ENCODE measurements at places on chromosomes 16 and 17.

GRCh38 chr16:65697521-65697920, 575.7 kb upstream of the CDH11 start:
- DNase-seq, result no peak

DNA sequence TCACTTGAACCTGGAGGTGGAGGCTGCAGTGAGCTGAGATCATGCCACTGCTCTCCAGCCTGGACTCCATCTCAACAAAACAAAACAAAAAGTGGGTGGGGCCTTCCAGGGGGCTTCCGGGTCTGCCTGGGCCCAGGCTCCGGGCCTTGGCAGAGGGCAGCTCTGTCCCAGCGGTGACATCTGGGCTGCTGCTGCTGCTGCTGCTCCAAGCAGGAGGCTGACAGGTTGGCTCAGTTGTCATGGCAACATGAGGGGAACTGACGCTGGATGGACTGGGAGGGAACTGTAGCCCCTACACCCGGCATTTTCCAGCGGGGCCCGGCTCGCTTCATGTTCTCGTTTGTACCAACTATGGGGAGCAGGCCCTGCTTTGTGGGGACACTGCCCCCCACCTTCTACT, 4.0 kb downstream of the BAIAP3 start:
- DNase-seq, result no peak

DNA sequence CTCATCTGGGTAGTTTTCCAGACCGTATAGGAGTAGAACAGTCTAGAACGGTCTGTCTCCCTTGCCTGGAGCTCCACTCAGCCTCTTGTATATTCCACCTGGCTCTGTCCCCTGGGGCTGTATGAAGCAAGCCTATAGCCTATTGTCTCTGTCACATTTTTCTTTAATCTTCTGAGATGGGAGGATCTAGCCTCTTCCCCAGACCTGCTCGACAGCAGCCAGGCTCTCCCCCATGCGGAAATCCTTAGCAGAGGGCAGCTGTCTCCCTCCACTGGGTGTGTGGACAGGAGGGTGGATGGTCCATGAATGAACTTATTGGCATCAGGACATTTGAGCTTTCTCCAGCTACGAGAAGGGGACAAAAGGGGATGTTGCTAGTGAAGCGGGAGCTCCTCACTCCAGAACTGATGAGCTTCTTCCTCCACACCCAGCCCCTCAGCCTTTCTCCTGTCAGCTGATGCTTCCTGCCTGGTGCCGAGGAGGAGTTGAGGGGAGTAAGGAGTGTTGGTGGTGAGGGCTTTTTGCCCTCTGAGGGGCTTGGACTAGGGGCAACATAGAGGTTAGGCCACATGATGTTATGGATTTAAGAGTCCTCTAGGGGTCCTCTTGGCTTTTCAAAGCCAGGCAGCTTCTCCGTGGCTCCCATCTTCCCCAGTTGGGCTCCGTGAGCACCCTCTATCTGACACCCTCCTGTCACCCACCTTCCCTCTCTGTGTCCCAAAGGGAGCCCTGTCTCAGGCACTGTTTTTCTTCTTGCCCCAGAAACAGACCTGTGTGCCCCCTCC, 28.0 kb downstream of the ARHGAP23 start:
- no peak for DNase-seq

DNA sequence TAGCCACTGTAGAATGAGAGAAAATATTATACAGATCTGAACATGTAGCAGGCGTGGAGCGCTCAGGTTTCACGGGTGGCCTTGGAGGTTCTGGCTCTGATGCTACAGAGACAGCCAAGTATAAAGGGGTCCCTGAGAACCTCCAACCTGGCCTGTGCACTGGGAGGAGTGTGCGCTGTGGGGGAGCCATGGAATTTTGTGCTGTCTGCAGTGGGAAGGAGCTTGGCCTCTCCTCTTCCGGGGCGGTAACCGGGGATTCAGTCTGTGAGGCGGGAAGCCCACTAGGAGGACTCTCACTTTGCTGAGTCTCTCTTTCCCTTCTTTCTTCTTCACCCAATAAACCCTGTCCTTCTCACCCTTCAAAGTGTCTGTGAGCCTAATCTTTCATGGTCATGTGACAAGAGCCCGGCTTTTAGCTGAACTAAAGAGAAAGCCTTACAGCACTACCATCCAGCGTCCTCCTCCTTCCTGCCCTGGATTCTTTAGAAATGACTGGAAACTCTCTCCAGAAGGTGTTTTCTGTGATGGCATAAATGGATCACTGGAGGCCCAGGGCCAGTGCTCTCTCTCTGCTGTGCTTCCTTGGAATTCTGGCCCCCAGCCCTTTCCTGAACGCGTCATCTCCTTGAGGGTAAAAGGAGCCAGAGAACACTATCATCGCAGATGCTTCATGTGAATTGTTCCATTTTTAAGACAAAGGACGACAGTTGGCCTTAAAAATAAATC, 232.1 kb upstream of the CACNG5 start:
- no peak for DNase-seq

- DNase-seq, result peak; percentile 85
These were observed at the start of gene NKD1 for GRCh38 chr16:50548125-50548908. NKD1 (plus strand) TSS chr16:50548396; CDS start chr16:50548554, 158 bp downstream.

- no peak for DNase-seq
These were observed 18.2 kb downstream of the MYH8 start for GRCh38 chr17:10403589-10403988.

GRCh38 chr17:58172369-58173071, 5.7 kb downstream of the OR4D2 start:
- no peak for DNase-seq

GRCh38 chr17:80212962-80213642, 7.0 kb downstream of the SGSH start:
- DNase-seq, result no peak

GRCh38 chr16:8631373-8631772, 9.9 kb downstream of the METTL22 start:
- DNase-seq, result no peak

GRCh38 chr17:31475378-31476162, 84.1 kb downstream of the RAB11FIP4 start:
- DNase-seq, result no peak

DNA sequence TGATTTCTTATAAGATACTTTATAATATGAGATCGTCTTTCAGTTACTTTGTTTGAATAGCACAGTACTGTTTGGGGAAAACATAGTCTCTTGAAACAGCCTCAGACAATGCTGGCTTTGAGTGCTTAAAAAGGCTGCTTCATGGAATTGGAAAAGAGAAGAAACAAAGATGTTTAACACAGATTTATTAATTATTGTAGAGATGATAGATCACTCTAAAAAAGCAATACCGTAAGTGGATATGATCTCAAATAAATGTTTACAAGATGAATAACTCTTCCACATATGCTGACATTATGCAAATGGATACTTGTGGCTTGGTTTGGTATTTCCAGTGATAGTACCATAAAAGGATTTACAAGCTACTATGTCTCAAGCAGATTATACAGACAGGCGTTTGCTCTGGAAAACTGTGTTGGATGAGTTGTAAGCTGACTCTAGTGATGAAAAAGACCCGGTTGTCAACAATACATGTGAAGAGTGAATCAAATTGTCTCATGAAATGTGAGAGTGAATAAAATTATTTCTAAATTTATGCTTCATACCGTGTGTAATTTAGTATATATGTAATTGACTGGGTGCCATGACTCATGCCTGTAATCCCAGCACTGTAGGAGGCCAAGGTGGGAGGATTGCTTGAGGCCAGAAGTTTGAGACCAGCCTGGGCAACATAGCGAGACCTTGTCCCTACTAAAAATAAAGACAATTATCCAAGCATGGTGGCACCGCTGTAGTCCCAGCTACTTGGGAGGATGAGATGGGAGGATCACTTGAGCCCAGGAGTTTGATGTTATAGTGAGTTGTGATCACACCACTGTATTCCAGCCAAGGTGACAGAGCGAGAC, 105.4 kb downstream of the FTO start:
- DNase-seq, result no peak

DNA sequence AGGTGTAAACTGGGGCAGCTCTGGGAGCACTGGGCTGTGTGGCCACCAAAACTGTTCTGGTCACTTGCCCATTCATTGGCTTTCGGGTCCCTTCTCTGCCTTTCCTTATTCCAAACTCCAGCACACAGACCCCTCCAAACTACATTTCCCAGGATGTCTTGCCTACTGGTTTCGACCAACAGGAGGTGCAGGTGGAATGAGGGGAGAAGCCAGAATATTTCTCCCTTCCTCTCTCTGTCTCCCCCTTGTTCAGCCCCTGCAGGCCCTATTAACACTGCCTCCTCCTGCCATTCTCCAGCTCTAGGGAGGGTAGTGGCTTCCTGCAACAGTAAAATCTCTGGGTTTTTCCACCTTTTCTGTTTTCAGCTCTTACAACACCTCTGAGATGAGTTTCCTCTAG, 13.2 kb upstream of the NAGPA start:
- DNase-seq, result no peak

- DNase-seq, result no peak
These were observed 14.6 kb upstream of the MED9 start for GRCh38 chr17:17462048-17462824.

GRCh38 chr16:85401370-85401916, 211.7 kb upstream of the GSE1 start:
- peak; percentile 9 for DNase-seq

DNA sequence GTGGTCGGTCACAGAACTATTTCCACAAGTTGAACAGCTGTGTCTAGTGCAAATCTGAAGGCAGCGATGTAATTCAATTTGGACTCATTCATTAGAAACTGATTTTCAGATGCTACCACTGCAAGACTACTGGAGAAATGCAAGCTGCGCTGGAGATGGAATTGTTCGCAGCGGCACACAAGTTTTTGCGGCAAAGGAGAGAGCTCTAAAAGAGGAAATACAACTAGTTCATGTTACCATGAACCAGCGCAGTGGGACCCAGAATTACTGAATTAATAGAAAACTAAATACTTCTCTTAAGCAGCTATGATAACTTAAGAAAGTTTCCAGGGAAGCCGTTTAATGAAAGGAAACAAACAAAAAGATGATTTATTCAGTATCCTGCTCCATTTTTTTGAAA, 1.9 kb downstream of the CREBBP start:
- DNase-seq, result no peak

- no peak for DNase-seq
These were observed 13.7 kb upstream of the CDC42EP4 start for GRCh38 chr17:73325527-73325842.

DNA sequence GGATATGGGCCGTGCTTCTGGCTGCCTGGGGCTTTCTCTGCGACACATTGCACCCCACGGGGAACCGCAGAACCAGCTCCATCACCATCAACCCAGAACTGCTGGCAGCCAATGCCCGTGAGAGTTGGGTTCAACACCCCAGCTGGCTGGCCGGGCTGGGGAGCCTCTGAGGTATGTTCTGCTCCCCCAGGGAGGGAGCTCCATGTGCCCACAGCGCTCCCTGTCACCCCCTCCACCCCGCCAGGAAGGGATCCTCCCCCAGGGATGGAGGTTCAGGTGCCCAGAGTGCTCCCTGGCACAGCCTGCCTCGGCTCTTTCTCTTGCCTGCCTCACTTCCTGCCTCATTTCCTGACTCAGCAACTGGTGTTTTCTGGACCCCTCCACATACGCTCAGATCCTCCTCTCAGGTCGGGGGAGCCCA, 24.2 kb upstream of the MPRIP start:
- DNase-seq, result no peak

DNA sequence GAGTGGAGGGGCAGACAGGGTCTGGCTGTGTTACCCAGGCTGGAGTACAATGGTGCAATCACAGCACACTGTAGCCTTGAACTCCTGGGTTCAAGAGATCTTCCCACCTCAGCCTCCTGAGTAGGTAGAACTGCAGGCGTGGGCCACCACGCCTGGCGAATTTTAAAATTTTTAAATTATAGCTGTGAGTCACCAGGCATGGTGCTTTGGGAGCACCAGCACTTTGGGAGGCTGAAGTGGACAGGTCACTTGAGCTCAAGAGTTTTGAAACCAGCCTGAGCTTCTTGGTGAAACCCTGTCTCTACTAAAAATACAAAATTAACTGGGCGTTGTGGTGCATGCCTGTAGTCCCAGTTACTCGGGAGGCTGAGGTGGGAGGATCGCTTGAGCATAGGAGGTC, 114.0 kb downstream of the CHD9 start:
- DNase-seq, result no peak

- no peak for DNase-seq
These were observed 235.7 kb upstream of the SDK2 start for GRCh38 chr17:73879987-73880386.

- no peak for DNase-seq
These were observed 46.6 kb upstream of the GRIN2A start for GRCh38 chr16:10228779-10229178.

DNA sequence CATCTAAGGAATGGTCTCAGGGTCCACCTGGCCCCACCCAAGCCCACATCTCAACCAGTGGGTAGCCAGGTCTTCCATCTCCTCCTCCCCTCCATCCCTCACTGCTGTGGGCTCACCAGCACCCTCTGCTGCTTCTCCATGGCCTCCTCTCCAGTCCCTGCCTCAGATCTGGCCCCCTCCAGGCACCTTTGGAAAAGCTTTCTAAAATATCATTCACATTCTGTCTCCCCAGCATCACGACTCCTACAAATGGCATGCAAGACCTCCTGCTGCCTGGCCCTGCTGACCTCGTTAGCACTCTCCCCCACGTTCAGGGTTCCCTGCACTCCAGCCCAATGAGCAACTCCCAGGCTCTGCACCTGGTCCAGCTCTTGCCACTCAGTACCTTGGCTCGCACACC, 13.7 kb downstream of the GLP2R start:
- no peak for DNase-seq

DNA sequence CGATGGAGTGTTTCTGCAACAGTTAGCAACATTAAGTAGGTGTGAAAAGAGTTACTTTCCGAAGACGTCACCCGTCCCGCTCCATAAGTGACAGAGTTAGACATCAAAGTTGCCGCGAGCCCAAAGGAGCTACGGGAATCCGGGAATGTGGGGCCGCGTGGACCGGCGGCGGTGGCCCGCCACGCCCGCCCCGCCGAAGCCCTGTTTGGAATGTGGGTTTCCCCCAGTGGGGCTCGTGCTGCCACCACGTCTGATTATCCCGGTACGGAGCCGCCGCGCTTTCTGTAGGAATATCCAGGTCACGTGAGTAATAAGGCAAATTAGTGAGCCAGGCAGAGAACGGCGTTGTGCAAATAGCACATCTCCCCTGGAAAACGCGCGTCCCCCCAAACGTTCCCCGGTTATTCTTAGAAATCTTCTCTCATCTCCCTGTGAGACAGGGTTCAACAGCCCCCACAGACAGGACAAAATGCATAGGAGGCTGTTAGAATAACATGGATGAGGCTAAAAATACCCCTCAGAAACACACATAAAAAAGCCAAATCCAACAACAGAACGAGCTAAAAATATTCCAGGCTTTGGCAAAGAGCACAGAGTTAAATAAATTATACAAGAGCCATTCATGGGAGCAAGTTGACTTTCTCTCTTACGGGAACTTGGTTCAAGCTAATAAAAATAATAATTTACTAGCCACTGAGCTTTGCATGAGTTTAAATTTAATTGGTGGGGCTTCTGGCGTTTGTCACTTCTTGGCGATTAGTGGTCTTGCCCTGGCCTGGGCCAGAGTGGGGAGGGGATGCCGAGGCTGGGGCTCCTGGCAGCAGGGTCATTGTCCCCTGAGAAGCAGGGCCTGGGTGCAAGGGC, 8.6 kb downstream of the BAHCC1 start:
- DNase-seq, result no peak

All from natural killer cell (primary cell).